ENCODE measurements at places on chromosomes 6 and 20.

GRCh38 chr6:142381845-142382378 lies 80.1 kb downstream of the ADGRG6 start:
- no peak overlapping the region for H3K27ac ChIP-seq
- no peaks in the 10 kb centered on the region for H3K4me1 ChIP-seq
- no peaks in the 10 kb centered on the region for H3K36me3 ChIP-seq

GRCh38 chr6:139313229-139313628 lies 21.4 kb upstream of the TXLNB start:
- peaks cover 15% of the 10 kb centered on the region for H3K4me1 ChIP-seq
- no peaks in the 10 kb centered on the region for H3K27me3 ChIP-seq
- no peak overlapping the region for H3K4me3 ChIP-seq
- no peaks in the 10 kb centered on the region for H3K36me3 ChIP-seq

GRCh38 chr6:160337991-160338390 lies 10.2 kb upstream of the SLC22A3 start:
- no peak overlapping the region for H3K27ac ChIP-seq
- no peak for DNase-seq
- no peak overlapping the region for H3K4me3 ChIP-seq
- H3K36me3 ChIP-seq = no peaks in the 10 kb centered on the region

- H3K27me3 ChIP-seq = no peaks in the 10 kb centered on the region
- H3K36me3 ChIP-seq = no peaks in the 10 kb centered on the region
- peak; percentile 34 for DNase-seq
- H3K4me3 ChIP-seq = peak within 1 kb of the TSS; percentile 61
Measured at GRCh38 chr20:48827855-48828733, at the start of gene PREX1. Gene PREX1 (minus strand): TSS chr20:48827999. CDS start chr20:48827860, 139 bp downstream.

DNA sequence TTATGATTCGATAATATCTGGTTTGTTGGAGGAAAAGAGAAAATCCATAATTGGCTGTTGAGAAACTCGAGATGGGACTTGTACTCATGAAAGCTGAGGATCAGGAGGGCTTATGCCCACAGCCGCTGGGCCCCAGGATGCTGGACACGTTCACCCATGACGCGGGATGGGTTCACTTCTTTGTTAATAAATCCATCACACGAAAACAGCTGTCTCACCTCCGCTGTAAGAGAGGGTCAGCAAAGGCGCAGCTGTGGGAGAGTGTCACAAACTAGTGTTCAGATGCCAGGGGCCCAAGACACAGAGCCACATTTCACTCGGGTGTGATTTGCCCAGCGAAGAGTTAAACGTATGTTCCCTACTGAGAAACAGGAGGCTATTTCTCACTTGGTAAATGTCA lies 315.1 kb downstream of the THBS2 start:
- DNase-seq = no peak
- H3K4me3 ChIP-seq = no peak overlapping the region
- H3K36me3 ChIP-seq = no peaks in the 10 kb centered on the region
- no peaks in the 10 kb centered on the region for H3K4me1 ChIP-seq

GRCh38 chr6:7848229-7848628 lies 62.4 kb downstream of the TXNDC5 start:
- H3K4me3 ChIP-seq = no peak overlapping the region
- H3K27me3 ChIP-seq = no peaks in the 10 kb centered on the region
- no peaks in the 10 kb centered on the region for H3K36me3 ChIP-seq
- H3K27ac ChIP-seq = no peak overlapping the region
- no peaks in the 10 kb centered on the region for H3K4me1 ChIP-seq

DNA sequence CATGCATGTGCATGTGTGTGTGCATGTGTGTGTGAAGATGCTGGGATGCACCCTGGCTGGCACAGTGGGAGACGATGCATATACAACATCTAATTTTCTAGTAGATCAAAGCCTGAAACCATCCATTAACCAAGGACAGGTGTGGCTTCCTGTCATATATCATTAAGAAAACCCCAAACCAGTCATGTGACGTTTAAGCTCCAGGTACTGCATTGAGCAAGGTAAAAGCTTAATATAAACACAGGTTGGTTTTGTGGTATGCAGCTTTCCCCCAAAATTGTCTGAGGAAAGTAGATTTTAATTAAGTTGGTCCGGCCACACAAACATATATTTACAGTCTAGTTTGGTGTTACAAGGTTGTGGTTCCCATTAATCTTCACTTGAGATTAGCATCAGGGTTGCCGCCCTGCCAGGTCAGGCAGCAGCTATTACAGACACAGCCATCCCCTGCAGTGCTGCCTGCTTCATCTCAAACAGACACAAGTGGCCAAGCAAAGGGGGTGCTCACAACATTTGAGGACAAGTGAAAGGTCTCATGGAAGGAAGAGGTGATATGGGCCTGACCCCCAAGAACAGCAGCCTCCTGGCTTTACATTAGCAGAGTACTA lies 48.6 kb upstream of the NAA20 start:
- H3K4me3 ChIP-seq = no peak overlapping the region
- H3K36me3 ChIP-seq = no peaks in the 10 kb centered on the region
- DNase-seq = no peak
- peaks cover 6% of the 10 kb centered on the region for H3K4me1 ChIP-seq
- H3K27ac ChIP-seq = no peak overlapping the region

DNA sequence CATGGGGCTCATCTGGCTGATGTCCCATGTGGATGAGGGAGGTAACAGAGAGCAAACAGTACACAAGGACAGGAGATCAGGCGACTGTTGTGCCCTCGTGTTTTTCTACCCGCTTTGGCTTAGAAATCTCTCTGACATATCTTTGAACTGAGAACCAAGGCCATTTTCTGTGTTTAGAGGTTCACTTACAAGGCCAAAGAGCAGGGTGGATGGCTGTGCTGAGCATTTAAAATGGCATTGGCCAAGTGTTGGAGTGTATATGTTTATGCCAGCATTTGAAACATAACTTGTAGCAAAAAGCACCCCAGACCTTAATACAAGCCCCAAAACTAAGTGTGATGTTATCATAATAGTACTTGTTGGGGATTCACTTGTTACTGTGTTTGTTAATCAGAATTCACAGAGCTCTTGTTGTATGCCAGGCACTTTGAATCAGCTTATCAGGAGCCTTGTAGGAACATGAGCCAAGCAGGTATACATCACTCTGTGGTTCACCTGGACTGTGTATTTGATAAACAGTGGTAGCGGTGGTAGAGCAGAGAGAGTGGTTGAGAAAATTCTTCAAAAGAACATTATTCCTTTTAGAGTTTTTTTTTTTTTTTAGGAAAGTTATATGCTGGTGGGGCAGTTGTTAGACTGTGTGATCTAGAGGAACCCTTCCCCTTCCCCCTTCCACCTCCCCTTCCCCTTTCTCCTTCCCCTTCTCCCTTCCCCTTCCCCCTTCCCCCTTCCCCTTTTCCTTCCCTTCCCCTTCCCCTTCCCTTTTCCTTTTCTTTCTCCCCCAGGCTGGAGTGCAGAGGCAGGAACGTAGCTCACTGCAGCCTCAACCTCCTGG lies 71.3 kb downstream of the ATRN start:
- no peaks in the 10 kb centered on the region for H3K36me3 ChIP-seq
- H3K27ac ChIP-seq = no peak overlapping the region
- no peaks in the 10 kb centered on the region for H3K4me1 ChIP-seq
- no peaks in the 10 kb centered on the region for H3K27me3 ChIP-seq
- no peak for DNase-seq

- no peak overlapping the region for H3K27ac ChIP-seq
- no peaks in the 10 kb centered on the region for H3K4me1 ChIP-seq
- no peak for DNase-seq
- H3K36me3 ChIP-seq = peaks cover 23% of the 10 kb centered on the region
- H3K27me3 ChIP-seq = no peaks in the 10 kb centered on the region
Measured at GRCh38 chr20:58246346-58246745, 17.9 kb upstream of the ANKRD60 start.
